Psoas muscle (tissue), 8 donors: ENCODE measurements at places on chromosomes 5 and 9. TPM values are rescaled to one million over a fixed set of nuclear protein-coding genes. Genes with fewer than 3 reads are reported as not detected.

GRCh38 chr9:30482499-30482898 lies 1901.9 kb upstream of the ACO1 start:
- no peak for DNase-seq

DNA sequence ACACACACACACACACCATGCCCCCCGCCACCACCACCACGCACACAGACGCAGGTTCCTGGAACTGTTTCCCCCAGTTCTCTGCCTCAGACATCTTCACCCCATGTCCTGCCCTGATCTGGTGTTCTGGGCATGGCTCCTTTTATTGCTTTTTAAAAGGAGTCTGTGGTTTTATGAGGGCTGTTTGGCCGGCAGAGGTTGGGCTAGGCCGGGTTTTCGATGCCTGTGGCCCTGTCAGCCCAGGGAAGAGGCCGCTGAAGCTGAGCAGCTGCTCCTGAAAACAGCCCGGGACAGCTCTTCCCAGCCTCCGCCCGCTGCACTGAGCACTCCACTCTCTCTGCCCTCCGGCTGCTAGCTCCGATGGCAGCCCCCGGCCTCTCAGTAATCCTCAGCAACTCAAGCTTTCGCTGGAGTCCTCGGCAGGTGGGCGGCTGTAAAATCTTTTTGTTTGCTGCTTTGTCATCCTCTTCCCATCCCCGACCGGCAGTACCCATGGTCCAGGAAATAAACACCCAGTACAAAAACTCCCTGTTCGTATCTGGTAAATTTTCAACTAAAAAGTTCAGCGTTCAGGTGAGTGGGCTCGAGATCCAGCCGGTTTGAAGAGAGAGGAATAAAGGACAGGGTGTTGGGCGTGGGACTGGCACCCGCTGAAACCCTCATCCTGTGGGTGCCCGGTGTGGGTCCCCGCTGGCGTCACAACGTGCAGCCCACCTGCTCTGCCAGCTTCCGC lies 103.0 kb upstream of the ERCC6L2 start:
- peak; percentile 30 for DNase-seq

DNA sequence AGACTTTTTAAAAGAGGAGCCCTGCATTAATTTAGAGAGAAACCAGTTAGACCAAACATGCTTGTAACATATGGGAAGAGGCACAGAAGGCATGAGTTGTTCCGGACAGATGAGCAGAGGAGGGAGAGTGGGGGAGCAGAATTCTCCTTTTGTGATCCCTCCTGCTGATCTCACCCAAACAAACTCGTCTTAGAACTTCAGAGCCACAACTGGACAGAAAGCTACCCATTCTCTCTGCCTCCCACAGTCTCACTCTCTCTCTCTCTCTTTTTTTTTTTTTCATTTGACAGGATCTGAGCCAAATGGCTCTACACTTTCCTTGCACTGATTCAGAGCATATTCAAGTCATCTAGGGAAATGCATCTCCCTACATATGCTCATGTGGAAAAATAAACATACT lies 196.0 kb upstream of the PAPPA start:
- no peak for DNase-seq

DNA sequence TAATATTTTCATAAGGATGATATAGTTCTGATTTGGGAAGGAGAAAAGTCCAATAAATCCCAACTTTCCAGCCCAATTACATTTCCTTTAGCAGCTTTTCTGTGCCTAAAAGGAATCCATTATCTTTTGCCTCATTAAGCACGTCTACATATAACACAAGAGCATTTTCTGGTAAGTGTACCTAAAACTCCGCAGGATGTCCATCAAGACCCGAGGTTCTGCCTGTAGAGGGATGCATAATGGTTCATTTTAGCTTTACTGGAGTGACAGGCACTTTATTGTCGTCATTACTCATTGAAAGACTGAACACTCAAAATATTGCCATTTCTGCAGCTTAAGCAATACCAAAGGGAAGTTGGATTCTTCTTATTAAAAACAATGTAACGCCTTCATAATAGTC lies 669.0 kb downstream of the PRELID2 start:
- DNase-seq, result no peak

GRCh38 chr9:32413424-32413823 lies 29.0 kb downstream of the ACO1 start:
- no peak for DNase-seq

- DNase-seq, result no peak
Observed at GRCh38 chr5:1105350-1106265, 6.3 kb downstream of the SLC12A7 start.

DNA sequence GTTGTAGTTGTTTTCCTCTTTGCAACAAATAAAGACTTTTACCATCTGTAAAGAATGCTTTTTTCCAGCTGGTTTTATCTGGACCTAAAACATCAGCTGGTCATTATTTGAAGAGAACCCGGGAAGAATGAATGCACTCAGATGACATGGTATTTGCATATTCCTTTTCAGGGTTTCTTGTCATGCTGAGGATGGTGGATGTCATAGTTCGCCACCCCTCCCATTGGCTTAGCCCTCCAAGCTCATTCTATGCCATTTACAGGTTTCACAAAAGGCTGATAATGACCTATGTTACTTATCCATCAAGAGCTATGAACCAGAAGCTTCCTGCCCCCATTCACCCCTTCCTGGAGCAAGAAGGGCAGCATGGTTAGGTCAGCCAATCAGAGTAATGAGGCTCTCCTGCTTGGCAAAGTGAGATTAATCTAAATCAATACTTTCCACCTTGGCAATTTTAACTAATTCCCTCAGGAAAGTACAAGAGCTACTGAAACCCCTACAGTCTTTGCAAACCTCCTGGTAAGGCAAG lies 440.5 kb upstream of the TLE4 start:
- no peak for DNase-seq

DNA sequence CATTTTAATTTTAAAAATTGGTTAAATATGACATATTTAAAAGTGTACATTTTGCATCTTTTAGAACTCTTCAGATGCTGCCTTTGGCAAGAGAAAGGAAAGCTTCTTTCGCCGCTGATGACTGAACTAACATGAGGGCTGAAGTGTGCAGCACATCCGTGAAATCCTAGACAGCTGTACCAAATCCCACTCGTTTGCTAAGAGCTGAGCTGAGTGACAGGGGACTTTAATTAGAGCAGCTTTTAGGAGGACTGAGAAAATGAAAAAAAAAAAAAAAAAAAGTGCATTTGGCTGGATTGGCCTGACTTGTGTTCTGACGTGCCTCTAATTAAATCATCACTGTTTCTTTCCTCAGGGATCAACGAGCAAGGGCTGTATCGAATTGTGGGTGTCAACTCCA lies 271.3 kb downstream of the ARHGAP26 start:
- DNase-seq, result no peak

DNA sequence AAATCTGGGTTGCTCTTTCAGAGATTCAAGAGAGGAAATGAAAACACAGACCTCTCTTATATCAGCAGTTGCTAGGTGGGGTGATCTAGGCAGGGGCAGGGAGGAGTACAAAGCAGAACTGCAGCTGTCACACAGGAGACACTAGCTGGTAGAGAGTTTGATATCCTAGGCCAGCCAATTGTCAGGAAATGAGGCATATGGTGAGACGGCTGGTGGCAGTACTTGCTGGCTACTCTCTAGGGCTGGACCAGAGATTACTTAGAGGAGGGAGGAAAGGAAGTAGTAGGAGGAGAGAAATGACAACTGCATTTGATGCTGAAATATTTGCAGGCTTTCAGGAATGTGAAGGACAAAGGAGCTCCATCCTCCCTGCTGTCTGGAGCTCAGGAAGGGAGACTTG lies 113.8 kb downstream of the TRIM32 start:
- DNase-seq, result no peak

DNA sequence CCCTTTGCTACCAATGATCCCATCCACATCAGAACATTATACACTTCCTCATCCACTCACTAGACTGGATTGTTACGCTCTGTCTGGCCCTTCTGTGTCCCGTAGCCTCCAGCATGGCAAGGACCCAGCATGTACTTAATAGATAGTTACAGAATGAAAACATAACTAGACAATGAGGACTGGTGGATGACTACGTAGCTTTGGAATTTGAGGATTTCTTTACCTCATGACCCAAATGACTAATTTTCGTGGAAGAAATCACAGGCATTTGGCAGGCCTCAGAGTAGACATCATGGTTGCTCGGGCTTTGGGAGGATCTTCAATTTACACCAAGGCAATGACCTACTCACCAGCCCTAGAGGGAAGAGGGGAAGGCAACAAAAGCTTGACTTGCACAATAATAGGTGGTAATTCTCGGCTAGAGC lies 299.8 kb downstream of the TLE1 start:
- DNase-seq, result no peak

GRCh38 chr5:121630402-121630801 lies 221.3 kb upstream of the FTMT start:
- no peak for DNase-seq

- DNase-seq, result no peak
Observed at GRCh38 chr9:38641985-38642864, 21.8 kb upstream of the ANKRD18A start.

DNA sequence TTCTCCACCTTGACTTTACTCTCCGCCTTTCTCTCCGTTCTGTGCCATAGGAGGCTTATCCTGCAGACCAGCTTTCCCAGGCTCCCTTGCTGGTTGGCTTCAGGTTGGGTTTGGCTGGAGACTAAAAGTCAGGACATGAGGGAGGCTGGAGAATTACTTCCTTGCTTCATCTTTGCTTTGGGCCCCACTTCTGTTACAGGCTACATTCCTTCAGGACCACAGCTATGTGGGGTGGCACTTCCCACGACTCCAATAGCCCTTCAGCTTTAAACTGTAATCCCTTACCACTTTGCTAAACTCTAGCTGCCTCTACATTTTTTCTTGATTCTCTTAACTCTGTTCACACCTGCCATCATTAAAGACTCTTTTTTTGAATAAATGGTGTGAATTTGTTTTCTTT lies 186.7 kb upstream of the NR4A3 start:
- DNase-seq, result no peak

GRCh38 chr9:80775530-80775929 lies 913.8 kb downstream of the TLE1 start:
- DNase-seq, result no peak

GRCh38 chr9:38182321-38182720 lies 113.3 kb upstream of the SHB start:
- DNase-seq, result no peak

DNA sequence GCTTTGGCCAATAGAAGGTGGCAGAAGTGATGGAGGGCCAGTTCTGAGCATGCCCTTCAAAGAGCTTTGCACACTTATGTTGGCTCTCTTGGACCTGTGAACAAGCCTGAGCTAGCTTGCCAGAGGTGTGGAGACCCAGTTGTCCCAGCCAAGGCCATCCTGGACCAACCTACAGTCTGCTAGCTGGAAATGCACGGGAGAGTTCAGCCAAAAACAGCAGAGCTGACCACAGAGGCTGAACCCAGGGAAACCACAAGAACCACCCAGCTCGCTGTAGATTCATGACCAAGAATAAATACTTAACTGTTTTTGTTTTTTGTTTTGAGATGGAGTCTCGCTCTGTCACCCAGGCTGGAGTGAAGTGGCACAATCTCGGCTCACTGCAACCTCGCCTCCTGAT lies 65.4 kb upstream of the HAND1 start:
- no peak for DNase-seq

CCNI2 gene
- total RNA-seq, result not detected

NEUROG1 gene
- not detected for total RNA-seq

SPRY4 gene
- total RNA-seq, result 6.3 TPM

CDC20B gene
- not detected for total RNA-seq

ENHO gene
- 0.26 TPM for total RNA-seq

C1QTNF2 gene
- 0.08 TPM for total RNA-seq

B4GALT1 gene
- total RNA-seq, result 26.2 TPM

PCDHGA11 gene
- total RNA-seq, result 0.94 TPM
